ENCODE measurements at places on chromosomes 7 and 10.

- no peak for DNase-seq
Measured at GRCh38 chr10:101310529-101311184, 43.3 kb upstream of the BTRC start.

- no peak for DNase-seq
Measured at GRCh38 chr10:13536674-13537366, 8.0 kb upstream of the BEND7 start.

- DNase-seq, result no peak
Measured at GRCh38 chr10:68684413-68684812, 36.6 kb upstream of the CCAR1 start.

DNA sequence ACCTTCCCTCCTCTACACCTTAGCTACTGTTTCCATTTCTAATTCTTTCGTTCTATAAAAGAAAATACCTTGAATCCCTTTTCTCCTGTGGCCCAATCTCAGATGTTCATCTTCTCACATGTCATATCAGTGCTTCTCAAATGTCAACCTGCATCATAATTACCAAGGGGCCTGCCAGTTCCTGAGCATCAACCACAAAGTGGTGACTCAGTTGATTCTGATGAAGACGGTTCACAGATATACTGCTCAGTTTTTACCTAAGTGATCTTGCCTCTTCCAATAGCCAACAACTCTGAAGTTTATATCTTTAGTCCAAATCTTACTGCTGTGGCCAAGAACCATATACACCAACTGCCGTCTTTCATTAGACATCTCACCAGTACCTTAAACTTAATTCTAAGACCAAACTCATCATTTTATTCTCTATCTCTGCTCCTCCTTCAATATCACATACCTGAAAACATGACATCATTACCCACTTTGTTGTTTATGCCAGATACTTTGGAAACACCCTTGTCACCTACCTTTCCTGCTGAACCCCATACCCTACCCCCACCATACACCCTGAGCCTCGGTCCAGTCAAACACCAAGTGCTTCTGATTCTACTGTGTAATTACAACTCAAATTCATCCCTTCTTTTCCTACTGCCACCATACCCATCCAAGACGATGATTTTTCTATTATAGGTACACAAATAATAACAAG lies 115.5 kb downstream of the LMBR1 start:
- DNase-seq, result no peak

DNA sequence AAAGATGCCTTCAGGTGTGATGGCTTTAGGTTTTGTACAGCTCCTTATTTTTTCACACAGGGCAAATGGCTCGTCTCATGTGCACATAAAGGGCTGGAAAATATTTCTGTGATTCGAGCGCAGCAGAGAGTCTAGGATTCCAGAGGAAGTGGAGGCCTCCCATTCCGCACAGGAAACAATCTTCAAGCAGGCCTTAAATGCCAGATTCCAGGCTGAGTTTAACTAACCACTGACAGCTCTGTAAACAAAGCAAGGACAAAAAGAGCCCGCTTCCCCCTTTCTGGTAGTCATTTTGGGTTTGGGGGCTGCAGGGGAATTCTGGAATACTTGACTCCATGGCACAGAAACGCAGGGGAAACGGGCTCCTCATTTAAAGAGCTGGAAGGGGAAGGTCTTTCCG lies 87.2 kb downstream of the CALD1 start:
- DNase-seq, result no peak

DNA sequence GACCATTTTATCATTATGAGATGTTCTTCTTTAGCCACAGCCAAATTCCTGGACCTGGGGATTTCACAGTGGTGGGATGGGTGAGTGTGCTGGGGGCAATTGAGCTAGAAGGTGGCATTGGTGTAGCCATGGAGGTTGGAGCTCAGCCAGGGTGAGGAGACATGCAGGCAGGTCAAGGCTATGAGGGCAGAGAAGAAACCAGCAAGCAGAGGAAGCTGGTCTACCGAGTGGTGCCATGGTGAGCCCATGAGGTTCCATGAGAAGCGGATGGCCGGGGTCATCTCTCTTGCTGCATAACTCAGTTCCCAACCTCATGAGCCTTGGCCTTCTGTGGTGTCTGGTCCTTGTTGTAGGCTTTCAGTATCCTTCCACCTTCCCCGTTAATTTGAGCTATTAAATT lies 91.4 kb downstream of the CARD11 start:
- no peak for DNase-seq

DNA sequence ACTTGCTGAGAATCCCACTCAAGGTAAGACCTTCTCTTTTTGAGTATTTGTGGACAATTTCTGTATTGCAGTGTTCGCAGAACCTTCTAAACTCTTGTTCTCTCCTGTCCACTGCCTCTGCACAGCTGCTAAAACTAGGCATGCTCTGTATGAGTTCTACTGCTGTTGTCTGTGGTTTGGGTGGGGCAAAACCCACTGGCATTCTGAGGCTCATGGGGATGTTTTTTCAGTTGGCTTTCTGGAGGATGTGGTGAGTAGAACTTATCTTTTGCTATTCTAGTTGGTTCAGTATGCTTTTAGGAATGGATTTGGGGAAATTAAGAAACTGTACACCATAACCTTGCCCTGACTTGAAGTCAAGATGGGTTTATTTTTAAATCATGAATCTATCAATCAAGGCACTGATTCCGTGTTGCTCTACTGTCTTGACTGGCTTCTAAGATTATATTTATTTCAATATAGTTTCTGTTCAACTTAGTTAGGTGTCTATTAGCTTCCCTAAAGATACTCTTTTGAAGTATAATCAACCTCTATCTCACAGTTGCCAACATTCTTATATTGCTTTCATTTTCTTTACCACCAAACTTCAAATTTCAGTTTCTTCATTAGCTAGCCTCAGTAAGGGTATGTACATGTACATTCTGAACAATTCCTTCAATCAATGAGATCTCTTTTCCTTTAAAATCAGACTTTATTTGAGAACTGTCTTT lies 25.0 kb upstream of the C1GALT1 start:
- peak; percentile 8 for DNase-seq

DNA sequence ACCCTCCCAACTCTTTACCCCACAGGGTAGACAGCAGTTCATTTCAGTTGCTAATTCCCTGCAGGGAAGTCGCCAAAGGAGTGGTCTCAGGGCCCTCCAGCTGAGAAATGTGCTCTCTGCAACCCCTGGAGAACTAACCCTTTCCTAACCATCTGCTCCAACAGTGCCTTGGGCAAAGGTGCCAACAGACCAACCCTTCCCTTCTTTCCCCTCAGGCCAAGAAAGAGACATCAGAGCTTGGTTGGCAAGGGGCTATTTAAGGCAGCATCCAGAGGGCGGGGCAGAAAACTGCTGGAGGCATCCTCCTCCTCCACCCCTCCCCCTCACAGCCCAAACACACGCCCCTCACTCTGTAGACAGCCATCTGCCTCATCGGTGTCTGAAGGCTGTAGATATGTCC lies 1.7 kb downstream of the SORBS1 start:
- DNase-seq, result no peak

DNA sequence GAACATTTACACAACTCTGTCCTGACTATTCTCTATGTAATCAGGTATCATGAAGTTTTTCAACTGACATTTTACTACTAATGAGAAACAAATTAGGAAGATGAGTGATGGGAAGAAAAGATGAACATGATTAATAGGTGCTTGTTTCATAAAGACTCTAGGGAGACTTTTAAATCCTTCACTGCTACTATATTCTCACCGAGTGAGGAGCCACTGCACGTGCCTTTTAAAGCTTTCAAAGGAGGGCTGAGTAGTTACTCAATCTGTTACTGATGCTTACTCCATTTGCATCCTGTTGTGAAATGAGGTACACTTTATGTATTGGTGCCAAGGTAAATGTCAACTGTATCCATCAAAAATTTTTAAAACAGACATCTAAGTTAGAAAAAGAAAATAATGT lies 1.3 kb upstream of the COMMD3 start:
- no peak for DNase-seq

Measured in AG04450 (cell line).